ENCODE measurements at places on chromosomes 12 and 14. TPM values are rescaled to one million over a fixed set of nuclear protein-coding genes. Genes with fewer than 3 reads are reported as not detected.

DNA sequence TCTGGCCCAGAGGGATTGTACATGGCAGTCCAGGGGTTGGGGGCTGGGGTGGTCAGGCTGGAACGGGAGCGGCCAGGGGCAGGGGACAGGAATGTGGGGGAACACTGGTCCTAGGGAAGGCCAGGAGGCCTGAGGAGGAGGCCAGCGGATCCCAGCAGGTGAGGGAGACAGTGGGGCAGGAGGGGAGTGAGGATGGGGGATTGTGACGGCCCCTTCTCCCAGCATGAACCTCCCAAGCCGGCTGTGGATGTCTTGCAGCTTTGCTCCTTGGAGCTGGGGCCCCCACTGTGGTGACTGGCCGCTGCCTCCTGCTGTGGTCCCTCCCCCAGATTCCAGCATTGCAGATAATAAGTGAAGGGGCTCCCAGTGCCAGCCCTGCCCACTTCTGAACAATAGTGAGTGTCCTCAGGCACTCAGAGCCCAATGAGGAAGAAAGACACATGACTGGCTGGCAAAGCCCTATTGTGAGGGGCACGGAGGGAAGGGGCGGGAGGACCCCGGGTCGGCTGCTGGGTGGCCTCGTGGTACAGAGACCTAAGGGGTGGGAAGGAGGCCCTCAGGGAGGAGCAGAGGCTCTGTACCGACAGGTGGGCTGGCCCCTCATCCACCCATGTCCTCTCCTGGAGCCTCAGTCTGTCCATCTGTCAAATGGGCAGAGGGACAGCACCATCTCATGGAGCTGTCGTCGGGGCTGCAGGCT lies 215.0 kb downstream of the KIF26A start:
- H3K4me1 ChIP-seq = no peaks in the 10 kb centered on the region
- no peak overlapping the region for H3K27ac ChIP-seq
- no peaks in the 10 kb centered on the region for H3K36me3 ChIP-seq

GRCh38 chr12:96514328-96514727 lies 25.0 kb downstream of the CFAP54 start:
- peaks cover 3% of the 10 kb centered on the region for H3K4me1 ChIP-seq
- no peaks in the 10 kb centered on the region for H3K27me3 ChIP-seq
- no peaks in the 10 kb centered on the region for H3K36me3 ChIP-seq
- H3K27ac ChIP-seq = peak overlapping the region; percentile 47
- H3K4me3 ChIP-seq = no peak overlapping the region
- ATAC-seq = no peak

DNA sequence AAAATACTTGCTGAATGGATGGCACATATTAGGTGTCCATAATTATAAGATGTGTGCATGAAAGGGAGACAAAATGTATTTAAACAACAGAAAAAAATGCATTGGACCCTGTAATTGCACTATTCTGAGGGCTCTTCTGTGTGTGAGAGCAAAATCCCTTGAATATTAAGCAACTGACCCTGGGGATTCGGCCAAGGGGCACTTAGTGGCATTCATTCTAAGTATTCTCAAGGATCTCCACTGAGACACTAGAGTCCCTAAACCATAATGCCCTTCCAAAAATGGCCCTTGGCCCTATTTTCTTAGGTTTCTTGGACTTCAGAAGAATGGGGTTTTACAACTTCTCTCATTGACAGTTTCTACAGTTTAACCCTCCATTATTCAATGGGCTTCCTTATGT lies 388.6 kb downstream of the GLT1D1 start:
- no peak overlapping the region for H3K27ac ChIP-seq
- H3K4me3 ChIP-seq = no peak overlapping the region
- no peaks in the 10 kb centered on the region for H3K4me1 ChIP-seq
- H3K36me3 ChIP-seq = no peaks in the 10 kb centered on the region
- no peak for ATAC-seq
- no peaks in the 10 kb centered on the region for H3K27me3 ChIP-seq

DNA sequence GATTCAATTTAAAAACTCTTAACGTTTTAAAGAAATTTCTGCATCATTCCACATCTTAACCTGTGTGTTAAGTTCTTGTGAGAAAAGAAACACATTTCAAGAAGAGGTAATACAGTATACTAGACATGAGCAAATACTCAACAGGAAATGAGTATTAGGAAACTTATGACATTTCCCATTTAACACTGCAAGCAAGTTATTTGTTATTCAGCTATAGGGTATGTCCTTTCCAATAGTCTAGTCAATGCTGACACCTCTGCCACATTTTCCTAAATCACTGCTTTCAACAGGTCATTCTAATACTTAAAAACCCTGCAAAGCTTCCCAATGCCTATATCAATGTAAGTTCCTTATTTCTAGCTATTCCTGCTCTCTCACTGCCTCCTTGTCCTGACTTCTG lies 93.1 kb downstream of the DDHD1 start:
- H3K4me1 ChIP-seq = peaks cover 7% of the 10 kb centered on the region
- H3K27ac ChIP-seq = no peak overlapping the region
- no peaks in the 10 kb centered on the region for H3K27me3 ChIP-seq
- no peak for ATAC-seq
- no peak overlapping the region for H3K4me3 ChIP-seq
- H3K36me3 ChIP-seq = no peaks in the 10 kb centered on the region

- ATAC-seq = no peak
- no peaks in the 10 kb centered on the region for H3K36me3 ChIP-seq
- H3K4me1 ChIP-seq = no peaks in the 10 kb centered on the region
- no peaks in the 10 kb centered on the region for H3K27me3 ChIP-seq
- no peak overlapping the region for H3K4me3 ChIP-seq
These were observed 43.6 kb downstream of the ZCRB1 start for GRCh38 chr12:42282294-42282693.

- no peak overlapping the region for H3K4me3 ChIP-seq
- peaks cover 17% of the 10 kb centered on the region for H3K4me1 ChIP-seq
- no peaks in the 10 kb centered on the region for H3K36me3 ChIP-seq
These were observed 20.0 kb upstream of the MORN3 start for GRCh38 chr12:121689430-121689829.

- H3K4me3 ChIP-seq = no peak overlapping the region
- ATAC-seq = no peak
- H3K27me3 ChIP-seq = no peaks in the 10 kb centered on the region
- H3K36me3 ChIP-seq = no peaks in the 10 kb centered on the region
- H3K4me1 ChIP-seq = no peaks in the 10 kb centered on the region
- H3K27ac ChIP-seq = no peak overlapping the region
These were observed 18.9 kb downstream of the IGF1 start for GRCh38 chr12:102461501-102461900.

GRCh38 chr12:56257491-56258067 lies 605 bp downstream of the ANKRD52 start:
- H3K4me3 ChIP-seq = peak overlapping the region; percentile 96
- peak overlapping the region; percentile 96 for H3K27ac ChIP-seq
- ATAC-seq = no peak
- H3K27me3 ChIP-seq = no peaks in the 10 kb centered on the region

DNA sequence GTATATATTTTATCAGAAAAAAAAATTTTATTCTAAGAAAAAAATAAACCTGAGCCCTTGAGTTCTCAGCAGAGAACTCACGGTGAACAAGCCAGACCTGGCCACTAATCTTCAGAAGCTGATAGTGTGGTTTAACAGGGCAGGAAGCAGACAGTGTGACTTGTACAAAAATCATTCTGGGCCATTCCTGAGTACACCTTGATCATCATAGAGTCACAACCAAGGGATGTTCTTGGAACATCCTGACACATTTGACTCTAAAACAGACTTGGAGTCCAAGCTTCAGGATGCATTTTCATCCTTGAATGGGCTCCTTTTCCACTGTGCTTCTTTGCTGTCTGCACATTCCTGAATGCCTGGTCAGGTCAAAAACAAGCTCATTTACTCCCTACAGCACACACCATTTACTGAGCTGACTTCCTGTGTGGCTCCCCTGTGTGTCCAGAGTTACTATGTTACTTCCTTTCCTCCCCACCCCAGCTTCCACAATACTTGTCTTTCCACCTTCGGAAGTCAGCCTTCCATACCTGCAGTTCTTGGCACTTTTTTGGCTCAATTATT lies 112.0 kb downstream of the ANO6 start:
- H3K4me3 ChIP-seq = no peak overlapping the region
- H3K4me1 ChIP-seq = peaks cover 11% of the 10 kb centered on the region
- no peak overlapping the region for H3K27ac ChIP-seq
- peaks cover 5% of the 10 kb centered on the region for H3K36me3 ChIP-seq

DNA sequence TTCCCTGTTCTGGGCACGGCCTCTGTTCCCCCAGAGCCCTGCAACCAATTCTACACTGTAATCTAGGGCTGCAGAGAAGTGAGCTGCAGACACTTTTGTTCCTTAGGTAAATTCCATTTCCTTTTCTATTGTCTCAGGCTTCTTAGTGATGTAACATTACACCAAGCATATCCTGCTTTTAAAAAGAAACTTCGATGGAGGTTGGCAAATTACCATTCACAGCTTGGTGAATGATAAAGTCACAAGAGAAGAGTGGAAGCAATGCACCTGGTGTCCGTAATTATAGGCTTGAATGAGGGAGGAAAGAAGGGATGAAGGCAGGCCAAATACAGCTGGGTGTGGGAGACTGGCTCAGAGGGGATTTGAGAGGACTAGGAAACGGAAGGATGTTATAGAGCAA lies 68.6 kb downstream of the PPM1A start:
- no peak overlapping the region for H3K27ac ChIP-seq
- ATAC-seq = no peak
- no peaks in the 10 kb centered on the region for H3K36me3 ChIP-seq

RASAL1 gene
- 1.7 TPM for total RNA-seq

- no peaks in the 10 kb centered on the region for H3K4me1 ChIP-seq
- no peak overlapping the region for H3K4me3 ChIP-seq
- no peak overlapping the region for H3K27ac ChIP-seq
- H3K36me3 ChIP-seq = no peaks in the 10 kb centered on the region
- no peak for ATAC-seq
These were observed 54.0 kb upstream of the RASSF8 start for GRCh38 chr12:25904442-25904841.

- H3K36me3 ChIP-seq = peaks cover 13% of the 10 kb centered on the region
- ATAC-seq = no peak
- H3K4me1 ChIP-seq = peaks cover 11% of the 10 kb centered on the region
- no peak overlapping the region for H3K4me3 ChIP-seq
- no peak overlapping the region for H3K27ac ChIP-seq
- no peaks in the 10 kb centered on the region for H3K27me3 ChIP-seq
These were observed 18.4 kb upstream of the DHRS4 start for GRCh38 chr14:23935158-23935557.

SLC10A1 gene
- not detected for total RNA-seq

CLEC2A gene
- total RNA-seq = not detected

DNA sequence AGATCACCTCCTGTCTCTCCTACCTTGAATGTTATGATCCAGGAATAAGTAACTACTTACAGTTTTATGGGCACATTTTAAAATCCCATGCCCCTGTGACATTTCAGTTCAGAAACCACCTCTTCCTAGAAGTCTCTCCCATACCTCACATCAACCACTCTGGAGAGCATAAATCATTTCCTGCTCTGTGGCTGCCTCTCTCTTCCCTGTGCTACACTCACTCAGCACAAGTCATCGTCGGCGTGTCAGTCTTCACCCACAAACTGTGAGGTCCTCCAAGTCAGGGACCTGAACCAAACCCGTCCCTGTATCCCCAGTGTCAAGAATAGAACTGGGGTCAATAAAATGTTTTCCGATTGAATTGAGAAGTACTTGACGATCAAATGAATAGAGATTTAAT lies 863.3 kb downstream of the BCL11B start:
- no peaks in the 10 kb centered on the region for H3K36me3 ChIP-seq
- no peak for ATAC-seq
- H3K27ac ChIP-seq = no peak overlapping the region
- H3K4me3 ChIP-seq = no peak overlapping the region
- no peaks in the 10 kb centered on the region for H3K4me1 ChIP-seq
- no peaks in the 10 kb centered on the region for H3K27me3 ChIP-seq

ANKRD33 gene
- total RNA-seq = not detected

MIPOL1 gene
- total RNA-seq = 32.8 TPM

ABCB9 gene
- total RNA-seq = 4.0 TPM

DNA sequence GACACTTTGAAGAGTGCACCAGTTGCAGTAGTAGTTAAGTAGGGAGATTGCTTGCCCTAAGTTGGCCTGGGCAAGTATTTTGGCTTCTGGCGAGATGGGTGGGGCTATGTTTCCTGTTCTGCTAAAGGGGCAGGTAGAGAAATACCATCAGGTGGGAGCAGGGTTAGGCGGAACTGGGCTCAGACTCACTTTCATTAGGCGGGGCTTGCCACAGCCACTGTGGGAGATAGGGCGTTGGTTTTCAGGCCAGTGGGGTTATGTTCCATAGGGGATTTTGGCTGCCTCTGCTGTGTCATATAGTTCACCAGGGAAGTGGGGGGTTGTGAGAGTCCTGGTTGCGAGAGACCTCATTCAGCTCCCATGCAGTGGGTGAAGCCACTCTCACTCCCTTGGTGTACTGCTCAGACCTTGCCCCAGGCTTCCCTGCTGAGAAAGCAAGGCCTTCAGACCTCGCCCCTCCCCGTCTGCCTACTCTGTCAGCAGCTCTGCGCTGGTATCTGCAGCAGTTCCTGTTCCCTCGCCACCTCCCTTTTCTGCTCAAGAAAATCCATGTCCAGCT lies 43.3 kb downstream of the AEBP2 start:
- no peak overlapping the region for H3K4me3 ChIP-seq
- no peak for ATAC-seq
- H3K4me1 ChIP-seq = peaks cover 27% of the 10 kb centered on the region
- H3K36me3 ChIP-seq = peaks cover 14% of the 10 kb centered on the region
- no peak overlapping the region for H3K27ac ChIP-seq
- no peaks in the 10 kb centered on the region for H3K27me3 ChIP-seq

SERPINA6 gene
- not detected for total RNA-seq

DNA sequence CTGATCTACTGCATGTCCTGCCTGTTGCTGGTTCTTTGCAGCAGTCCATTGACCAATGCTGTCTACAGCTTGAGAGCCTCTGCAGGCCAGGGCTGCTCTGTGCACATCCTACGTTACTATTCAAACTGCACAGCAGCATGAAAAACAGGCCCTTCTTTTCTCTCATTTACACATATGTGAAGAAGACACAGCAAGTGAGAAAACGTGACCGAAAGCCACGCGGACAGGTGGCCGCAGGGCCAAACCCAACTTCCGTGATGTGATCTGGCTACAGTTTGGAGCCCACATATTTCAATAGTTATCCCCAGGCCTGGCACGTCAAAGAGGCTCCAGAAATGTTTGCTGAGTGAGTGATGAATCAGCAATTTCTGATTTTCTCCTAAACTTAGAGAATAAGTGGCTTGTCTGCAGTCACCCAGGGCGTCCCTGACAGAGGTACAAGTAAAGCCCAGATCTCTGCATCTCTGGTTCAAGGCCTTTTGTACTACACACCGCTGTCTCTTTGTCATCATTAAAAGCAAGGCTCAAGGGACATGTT lies 17.9 kb upstream of the TCL1B start:
- no peak overlapping the region for H3K27ac ChIP-seq
- H3K27me3 ChIP-seq = peaks cover 7% of the 10 kb centered on the region
- H3K4me3 ChIP-seq = no peak overlapping the region
- no peaks in the 10 kb centered on the region for H3K4me1 ChIP-seq
- H3K36me3 ChIP-seq = no peaks in the 10 kb centered on the region

- no peak for ATAC-seq
- peaks cover 4% of the 10 kb centered on the region for H3K4me1 ChIP-seq
- H3K27ac ChIP-seq = no peak overlapping the region
- peaks cover 55% of the 10 kb centered on the region for H3K27me3 ChIP-seq
- peak overlapping the region; percentile 28 for H3K4me3 ChIP-seq
- H3K36me3 ChIP-seq = no peaks in the 10 kb centered on the region
These were observed 250.1 kb downstream of the APAF1 start for GRCh38 chr12:98895086-98895651.

Data from gastroesophageal sphincter (tissue), 4 donors.